T-helper 17 cell (primary cell): ENCODE measurements at places on chromosomes 5 and 9.

- H3K4me3 ChIP-seq = no peak overlapping the region
- no peak overlapping the region for H3K27ac ChIP-seq
- DNase-seq = no peak
- H3K4me1 ChIP-seq = peaks cover 12% of the 10 kb centered on the region
These were observed 41.6 kb downstream of the CSF1R start for GRCh38 chr5:150044712-150045111.

DNA sequence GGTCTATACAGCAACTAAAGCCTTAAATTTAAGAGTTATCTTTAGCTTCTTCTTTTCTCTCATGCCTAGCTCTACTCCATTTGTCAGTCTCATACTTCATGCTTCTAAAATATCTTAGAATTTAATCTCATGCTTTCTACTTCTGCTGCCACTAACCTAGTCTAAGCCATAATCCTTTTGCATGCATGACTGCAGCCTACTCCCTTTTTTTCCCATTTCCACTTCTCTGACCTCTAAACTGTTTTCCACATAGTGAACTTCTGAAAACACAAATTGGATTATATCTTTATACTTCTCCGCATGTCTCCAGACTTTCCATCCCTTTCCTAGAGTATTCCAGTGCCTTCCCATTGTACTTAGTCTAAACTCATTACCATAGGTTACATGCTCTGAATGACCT lies 193.0 kb downstream of the XRCC4 start:
- peaks cover 2% of the 10 kb centered on the region for H3K4me1 ChIP-seq
- H3K4me3 ChIP-seq = no peak overlapping the region
- DNase-seq = no peak
- peaks cover 3% of the 10 kb centered on the region for H3K36me3 ChIP-seq
- H3K27ac ChIP-seq = no peak overlapping the region

DNA sequence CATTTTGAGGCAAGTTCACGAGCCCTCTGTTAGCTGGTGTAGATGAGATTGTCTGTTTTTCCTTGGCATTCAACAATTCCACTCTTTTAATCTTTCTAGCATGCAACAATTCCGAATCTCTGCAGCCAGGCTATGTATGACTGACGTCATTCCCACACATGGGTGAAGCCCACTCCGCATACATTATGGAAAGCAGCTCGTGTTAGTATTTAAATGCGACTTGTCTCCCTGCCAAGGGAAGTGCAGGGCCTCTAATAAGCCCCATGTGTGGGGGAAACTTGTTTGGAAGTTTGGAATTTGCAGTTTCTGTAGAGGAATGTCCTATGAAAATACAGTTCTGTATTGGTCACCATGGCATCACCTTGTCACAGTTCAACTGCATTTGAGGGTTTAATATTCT lies 146.0 kb upstream of the FBXL7 start:
- no peaks in the 10 kb centered on the region for H3K27me3 ChIP-seq
- DNase-seq = no peak
- H3K27ac ChIP-seq = no peak overlapping the region
- H3K4me3 ChIP-seq = no peak overlapping the region
- no peaks in the 10 kb centered on the region for H3K4me1 ChIP-seq

DNA sequence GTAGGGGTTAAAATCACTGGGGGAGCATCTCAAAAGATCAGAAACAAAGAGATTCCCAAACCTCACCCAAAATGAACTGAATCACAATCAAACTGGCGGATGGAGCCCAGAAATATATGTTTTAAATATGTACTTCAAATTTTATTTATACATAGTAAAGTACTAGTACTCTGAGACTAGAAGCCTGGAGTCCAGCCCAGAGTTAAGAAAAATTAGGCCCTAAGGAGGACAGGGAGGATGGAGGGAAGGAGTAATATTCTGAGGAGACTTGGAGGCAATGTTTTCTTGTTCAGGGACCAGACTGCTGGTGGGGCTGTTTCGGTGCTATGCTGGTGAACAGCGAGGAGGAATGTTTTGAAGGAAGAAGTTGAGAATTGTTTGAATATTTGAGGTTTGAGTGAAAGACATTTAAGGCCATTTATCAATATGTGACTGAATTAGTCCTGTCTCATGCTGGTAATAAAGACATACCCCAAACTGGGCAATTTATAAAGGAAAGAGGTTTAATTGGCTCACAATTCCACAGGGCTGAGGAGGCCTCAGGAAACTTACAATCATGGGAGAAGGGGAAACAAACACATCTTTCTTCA lies 552.4 kb upstream of the DAB2 start:
- no peaks in the 10 kb centered on the region for H3K36me3 ChIP-seq
- no peak overlapping the region for H3K27ac ChIP-seq
- H3K4me1 ChIP-seq = no peaks in the 10 kb centered on the region
- H3K4me3 ChIP-seq = no peak overlapping the region
- no peaks in the 10 kb centered on the region for H3K27me3 ChIP-seq

DNA sequence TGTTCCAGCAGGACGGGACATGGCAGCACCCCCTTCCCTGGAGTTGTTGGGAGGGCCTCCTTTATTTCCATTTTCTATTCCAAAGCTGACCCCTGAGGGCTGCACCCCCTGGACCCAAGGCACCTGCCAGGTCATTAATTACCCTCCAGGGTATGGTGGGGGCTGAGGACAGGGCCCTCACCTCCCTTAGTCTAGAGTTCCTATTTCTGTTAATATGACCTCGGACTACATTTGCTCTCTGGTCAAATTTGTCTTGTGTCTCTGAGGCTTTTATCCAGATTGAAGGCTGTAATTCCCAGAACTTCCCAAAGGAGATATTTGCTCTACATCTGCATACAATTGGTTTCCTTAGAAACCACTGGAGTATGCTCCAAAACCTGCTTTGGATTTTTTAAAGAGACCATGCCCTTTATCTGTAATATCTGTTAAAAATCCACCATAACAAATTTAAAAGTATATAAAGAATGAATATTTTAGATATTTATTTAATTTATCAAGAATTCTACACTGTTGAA lies 16.8 kb downstream of the PHF2 start:
- H3K36me3 ChIP-seq = no peaks in the 10 kb centered on the region
- no peak overlapping the region for H3K27ac ChIP-seq
- no peak for DNase-seq
- H3K27me3 ChIP-seq = no peaks in the 10 kb centered on the region

GRCh38 chr9:134466869-134467616 lies 140.8 kb downstream of the RXRA start:
- H3K36me3 ChIP-seq = no peaks in the 10 kb centered on the region
- no peak for DNase-seq
- no peak overlapping the region for H3K27ac ChIP-seq
- no peak overlapping the region for H3K4me3 ChIP-seq

DNA sequence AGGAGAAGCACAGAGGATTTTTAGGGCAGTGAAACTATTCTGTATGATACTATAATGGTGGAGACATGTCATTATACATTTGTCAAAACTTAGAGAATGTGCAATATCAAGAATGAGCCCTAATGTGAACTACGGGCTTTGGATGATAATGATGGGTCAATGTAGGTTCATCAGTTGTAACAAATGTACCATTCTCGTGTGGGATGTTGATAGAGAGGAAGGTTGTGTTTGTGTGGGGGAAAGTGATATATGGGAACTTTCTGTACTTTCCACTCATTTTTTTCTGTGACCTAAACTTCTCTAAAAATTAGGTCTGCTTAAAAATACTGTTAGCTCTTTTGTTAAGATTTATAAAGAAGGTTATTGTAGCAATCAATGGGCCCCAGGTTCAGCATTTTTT lies 138.9 kb downstream of the SPATA31D1 start:
- no peaks in the 10 kb centered on the region for H3K36me3 ChIP-seq
- no peaks in the 10 kb centered on the region for H3K4me1 ChIP-seq
- H3K4me3 ChIP-seq = no peak overlapping the region
- no peak overlapping the region for H3K27ac ChIP-seq

- no peak overlapping the region for H3K4me3 ChIP-seq
- DNase-seq = no peak
- H3K4me1 ChIP-seq = peaks cover 16% of the 10 kb centered on the region
- H3K36me3 ChIP-seq = no peaks in the 10 kb centered on the region
- H3K27ac ChIP-seq = no peak overlapping the region
These were observed 9.0 kb downstream of the COL5A1 start for GRCh38 chr9:134650431-134651190.

GRCh38 chr9:115106642-115107041 lies 11.3 kb downstream of the TNC start:
- no peak for DNase-seq
- H3K36me3 ChIP-seq = peaks cover 1% of the 10 kb centered on the region
- H3K27ac ChIP-seq = peak overlapping the region; percentile 27
- no peak overlapping the region for H3K4me3 ChIP-seq

- no peaks in the 10 kb centered on the region for H3K27me3 ChIP-seq
- no peak for DNase-seq
- H3K4me3 ChIP-seq = no peak overlapping the region
- H3K36me3 ChIP-seq = no peaks in the 10 kb centered on the region
- no peak overlapping the region for H3K27ac ChIP-seq
These were observed 249.4 kb downstream of the FAM170A start for GRCh38 chr5:119878712-119879111.

GRCh38 chr9:95142728-95143127 lies 174.8 kb downstream of the FANCC start:
- H3K4me1 ChIP-seq = no peaks in the 10 kb centered on the region
- H3K27ac ChIP-seq = no peak overlapping the region
- peaks cover 2% of the 10 kb centered on the region for H3K36me3 ChIP-seq
- no peak overlapping the region for H3K4me3 ChIP-seq
